OCI-LY7 (cell line): ENCODE measurements at places on chromosomes 6 and 20.

- DNase-seq, result no peak
Measured at GRCh38 chr6:99587792-99588191, 18.8 kb upstream of the PRDM13 start.

DNA sequence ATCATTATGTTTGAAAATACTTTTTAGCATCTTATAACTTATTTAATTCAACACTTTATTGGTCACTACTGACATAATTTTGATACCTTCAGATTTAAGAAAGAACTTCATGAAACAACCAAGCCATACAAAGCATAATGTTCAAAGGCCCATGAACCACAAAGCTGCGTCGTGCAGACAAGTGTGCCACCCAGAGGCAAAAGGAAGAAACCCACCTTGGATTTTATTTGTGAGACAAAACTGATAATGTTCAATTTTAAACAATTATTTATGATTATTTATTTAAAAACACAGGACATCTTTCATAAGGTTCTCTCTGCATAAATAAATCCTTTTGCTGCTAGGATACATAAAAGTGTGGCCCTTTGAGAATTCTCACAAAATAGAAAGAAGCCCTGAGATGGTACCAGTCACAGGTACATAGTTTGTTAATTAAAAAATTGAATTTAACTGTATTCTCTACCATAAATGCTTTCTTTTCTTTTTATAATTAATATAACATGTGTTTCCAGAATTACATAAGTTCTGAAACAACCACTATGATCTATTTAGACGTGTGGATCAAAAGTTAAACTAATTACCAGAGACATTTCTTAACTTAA, 143.7 kb downstream of the RALGAPA2 start:
- DNase-seq, result peak; percentile 58

GRCh38 chr6:168057836-168058235, 21.2 kb downstream of the FRMD1 start:
- DNase-seq, result no peak

GRCh38 chr20:51500311-51500710, 42.2 kb downstream of the NFATC2 start:
- peak; percentile 13 for DNase-seq

GRCh38 chr6:160253714-160254113, 4.9 kb downstream of the SLC22A2 start:
- DNase-seq, result no peak

DNA sequence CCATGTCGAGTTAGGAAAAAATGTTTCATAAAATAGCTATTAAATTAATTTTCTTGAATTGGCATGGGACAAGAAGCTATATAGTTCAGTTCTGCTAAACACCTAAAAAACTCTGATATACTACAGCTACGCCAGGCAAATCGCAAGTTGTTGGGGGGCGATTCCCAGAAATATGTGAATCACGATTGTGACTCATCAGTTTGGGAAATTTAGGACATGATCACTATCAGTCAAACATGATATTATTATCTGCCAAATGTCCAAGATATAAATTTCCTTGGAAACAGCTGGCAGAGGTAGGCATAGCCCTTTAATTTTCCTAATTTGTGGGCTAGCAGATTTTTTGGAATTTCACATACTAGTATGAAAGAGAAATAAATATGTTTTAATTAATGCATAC, 123.6 kb downstream of the ATXN1 start:
- DNase-seq, result no peak

DNA sequence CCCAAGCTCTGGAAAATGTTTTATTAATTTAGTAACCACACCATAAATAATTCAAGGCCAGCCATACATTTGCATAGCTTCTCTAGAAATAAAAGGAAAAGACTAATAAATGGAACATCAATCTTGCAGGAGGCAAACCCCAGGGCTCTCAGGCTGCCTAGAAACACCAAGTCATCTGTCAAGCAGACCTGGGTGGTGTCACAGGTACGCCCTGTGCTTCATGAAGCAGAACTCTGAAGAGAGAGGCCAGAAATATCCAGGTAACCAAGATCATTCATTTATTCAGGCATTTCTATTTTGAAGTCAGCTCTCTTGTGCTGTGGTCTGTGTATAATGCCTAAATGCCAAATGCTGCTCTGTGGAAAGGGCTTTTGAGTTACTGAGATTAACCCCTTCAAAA, 45.3 kb upstream of the ARMH2 start:
- no peak for DNase-seq

DNA sequence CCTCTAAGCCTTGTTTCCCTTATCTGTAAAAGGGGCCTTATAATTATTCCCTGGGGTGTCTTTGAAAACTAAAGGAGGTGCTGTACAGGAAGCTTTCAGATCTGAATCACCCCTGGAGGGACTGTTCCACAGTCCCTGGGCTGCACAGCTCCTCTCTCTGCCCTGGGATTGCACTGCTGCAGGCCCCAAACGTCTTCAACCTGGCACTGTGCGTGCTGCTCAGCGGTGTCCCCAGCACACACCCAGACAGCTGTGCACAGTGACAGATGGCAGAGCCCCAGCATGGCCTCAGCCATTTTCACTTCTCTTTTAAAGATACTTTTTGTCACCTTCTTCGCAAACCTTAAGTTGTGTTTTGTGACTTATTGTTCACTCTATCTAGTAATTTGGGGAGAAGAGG, 50.7 kb upstream of the INSM1 start:
- no peak for DNase-seq

- no peak for DNase-seq
Measured at GRCh38 chr6:132525866-132526265, 12.2 kb upstream of the TAAR9 start.

- no peak for DNase-seq
Measured at GRCh38 chr6:12069891-12070529, 57.9 kb downstream of the HIVEP1 start.

GRCh38 chr20:50306478-50307423, 116.1 kb downstream of the CEBPB start:
- DNase-seq, result no peak

DNA sequence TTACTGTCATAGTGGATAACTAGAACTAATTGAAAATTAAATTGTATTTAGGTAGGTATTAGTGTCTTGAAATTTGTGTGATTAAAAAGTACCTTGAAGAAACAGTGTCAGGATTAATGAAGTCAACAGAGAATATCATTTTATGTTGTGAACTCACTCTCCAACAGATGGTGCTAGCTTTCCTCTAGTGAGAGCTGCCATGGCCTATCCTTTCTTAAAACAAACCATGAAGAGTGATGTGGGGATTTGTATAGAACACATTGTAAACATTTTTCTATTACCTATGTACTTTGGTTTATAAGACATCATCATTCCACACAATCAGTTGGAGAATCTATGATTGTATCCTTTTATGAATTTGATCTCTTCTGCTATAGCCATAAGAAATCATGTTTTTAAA, 4.8 kb upstream of the SRSF12 start:
- peak; percentile 63 for DNase-seq

- no peak for DNase-seq
Measured at GRCh38 chr20:50416269-50417022, 93.7 kb upstream of the PTPN1 start.

- DNase-seq, result no peak
Measured at GRCh38 chr6:28732052-28732451, 191.7 kb downstream of the TRIM27 start.

GRCh38 chr20:56766528-56766927, 137.4 kb downstream of the TFAP2C start:
- DNase-seq, result no peak

GRCh38 chr20:19886661-19887288, 128.7 kb downstream of the RIN2 start:
- DNase-seq, result no peak

DNA sequence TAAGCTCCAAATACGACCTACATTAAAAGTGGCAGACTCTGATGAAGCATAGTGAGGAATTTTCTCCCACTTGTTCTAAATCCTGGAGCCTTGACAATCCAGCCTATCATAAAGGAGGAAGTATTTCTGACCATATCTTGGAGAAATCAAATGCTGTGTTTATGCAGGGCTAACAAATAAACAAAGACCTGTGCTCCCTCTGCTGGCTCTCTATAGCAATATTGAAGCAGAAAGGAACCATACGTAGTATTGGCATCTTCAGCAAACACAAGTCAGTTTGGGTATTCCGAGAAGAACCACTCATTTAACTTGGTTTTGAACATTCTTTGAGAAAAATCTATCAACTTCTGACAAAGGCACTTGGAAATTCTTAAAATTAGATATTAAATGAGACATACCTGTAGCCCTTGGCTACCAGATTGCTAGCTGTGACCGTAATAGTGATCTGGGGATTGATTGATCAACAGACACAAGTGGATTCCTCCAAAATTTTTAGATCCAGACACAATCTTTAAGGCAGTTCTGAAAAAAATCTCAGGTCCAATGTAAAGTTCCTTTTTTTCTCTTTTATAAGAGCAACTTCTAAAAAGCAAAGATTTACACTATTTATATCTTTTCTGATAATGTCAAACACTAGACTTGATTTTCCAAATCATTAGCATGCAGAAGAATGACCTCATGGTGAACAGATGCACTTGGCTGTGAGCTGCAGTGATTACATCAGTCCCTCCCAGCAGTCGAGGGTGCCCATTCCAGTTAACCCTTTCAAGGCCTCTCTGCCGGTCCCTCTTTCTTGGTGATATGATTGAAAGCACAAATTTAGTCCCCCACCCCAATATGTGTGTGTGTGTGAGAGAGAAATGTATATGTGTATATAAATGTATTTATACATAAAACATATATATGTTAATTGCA, 40.2 kb downstream of the INSM1 start:
- DNase-seq, result no peak
